AG04450 (cell line): ENCODE measurements at places on chromosomes 6 and 20. TPM values are rescaled to one million over a fixed set of nuclear protein-coding genes. Genes with fewer than 3 reads are reported as not detected.

- DNase-seq: no peak
These were observed 33.7 kb downstream of the MTHFD1L start for GRCh38 chr6:150899231-150899630.

The PKIB gene
- 5.5 and 8.1 TPM in 2 replicates for polyA plus RNA-seq

- DNase-seq: no peak
These were observed 89.3 kb downstream of the JPH2 start for GRCh38 chr20:44097521-44098255.

- DNase-seq: no peak
These were observed 62.7 kb downstream of the MEI4 start for GRCh38 chr6:77715588-77715987.

DNA sequence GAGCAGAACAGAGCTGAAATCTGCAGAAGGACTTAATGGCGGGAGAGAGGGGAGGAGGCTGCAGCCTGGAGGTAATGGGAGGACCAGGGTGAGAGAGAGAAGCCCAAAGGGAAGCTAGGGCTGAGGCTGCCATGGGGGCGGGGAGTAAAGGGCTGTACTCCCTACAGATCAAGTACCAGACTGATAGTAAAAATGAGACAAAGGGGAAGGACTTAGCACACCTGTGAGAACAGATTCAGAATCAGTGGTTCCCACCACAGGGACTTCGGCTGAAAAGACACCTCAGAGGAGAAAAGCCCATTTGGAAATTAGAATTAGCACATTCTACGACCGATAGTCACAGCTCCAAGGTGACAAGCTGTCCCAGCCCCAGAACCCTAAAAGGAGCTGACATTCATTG lies 6.4 kb upstream of the TBXT start:
- DNase-seq: no peak

The COL19A1 gene
- 0.09 TPM in 1 of 2 replicates, not detected in the other for polyA plus RNA-seq

- no peak for DNase-seq
These were observed 61.8 kb downstream of the CTNNBL1 start for GRCh38 chr20:37755665-37756064.

DNA sequence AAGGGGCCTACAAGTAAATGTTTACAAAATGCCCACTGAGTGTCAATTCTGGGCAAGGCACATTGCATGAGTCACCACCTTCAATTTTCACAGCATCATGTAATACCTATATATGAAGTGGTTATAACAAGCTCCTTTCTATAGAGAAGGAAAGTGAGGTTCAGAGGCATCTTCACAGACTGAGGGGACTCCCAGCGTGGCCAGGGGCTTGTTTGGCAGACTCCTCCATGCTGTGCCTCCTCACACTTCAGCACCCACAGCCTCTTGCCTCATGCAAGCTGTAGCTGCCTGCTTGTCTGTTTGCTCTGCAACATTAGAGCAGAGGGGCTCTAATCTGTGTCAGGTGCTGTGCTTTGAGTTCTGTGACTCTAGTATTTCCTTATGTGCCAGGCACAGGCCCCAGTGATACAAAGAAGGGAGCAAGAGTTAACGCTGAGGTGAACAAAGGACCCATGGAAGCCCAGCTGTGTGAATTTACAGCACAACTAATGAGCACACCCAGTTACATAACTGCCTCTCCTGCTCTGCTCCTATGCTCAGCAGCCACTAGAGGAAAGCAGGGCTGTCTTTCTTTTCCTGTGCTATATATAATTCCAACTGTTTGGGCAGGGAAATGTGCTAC lies 72.3 kb downstream of the ZHX3 start:
- no peak for DNase-seq

DNA sequence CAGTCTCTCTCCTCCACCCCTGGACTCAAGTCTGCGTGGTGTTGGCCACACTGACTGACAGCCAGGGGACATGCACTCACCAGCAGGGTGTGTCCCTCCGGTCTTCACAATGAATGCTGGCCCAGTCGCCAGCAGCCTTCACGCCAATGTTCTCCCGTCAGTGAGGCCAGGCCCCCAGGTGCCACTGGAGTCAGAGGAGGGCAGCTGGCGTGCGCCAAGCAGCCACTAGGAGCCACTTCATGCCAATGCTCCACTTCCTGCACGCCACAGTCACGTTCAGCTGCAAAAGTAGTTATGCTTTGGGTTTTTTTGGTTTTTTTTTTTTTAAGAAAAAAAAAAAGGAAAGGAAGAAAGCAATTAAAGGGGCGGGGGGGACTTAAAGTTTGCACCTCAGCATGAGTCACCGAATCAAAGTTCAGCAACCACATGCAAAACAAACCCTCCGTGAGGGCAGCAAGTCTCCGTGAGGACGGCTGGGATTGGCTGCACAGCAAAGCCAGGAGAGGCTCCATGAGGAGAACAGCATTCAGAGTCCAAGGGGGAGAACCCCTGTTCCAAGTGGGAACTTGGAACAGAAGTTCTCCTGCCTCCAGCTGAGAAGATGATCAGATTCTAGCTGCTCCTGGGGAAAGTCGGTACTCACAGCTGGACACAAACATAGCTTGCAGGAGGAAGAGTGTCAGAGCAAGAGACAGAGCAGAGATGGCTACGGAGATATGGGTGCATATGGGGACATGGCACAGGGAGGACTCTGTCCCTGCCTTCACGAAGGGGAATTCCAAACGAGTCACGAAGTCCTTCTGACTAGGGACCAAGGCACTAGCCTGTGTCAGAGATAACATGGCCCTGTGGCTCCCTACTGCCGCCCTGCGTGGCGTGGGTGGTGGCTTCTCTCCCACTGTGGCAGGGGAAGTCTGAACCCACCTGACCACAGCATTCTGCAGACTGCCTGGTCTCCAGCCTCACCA lies at the start of gene ZC3H12D:
Gene ZC3H12D, minus strand, starts transcription at position 282 of the 968 bp plus-strand sequence. CDS start 10,471 bp downstream, outside the sequence.
- no peak for DNase-seq
